Heart right ventricle (tissue), 16 donors: ENCODE measurements at places on chromosomes 5 and 9.

GRCh38 chr9:75715360-75715759 is 175.1 kb upstream of the PCSK5 start:
- DNase-seq, result no peak

- DNase-seq, result no peak
Observed at GRCh38 chr9:120815075-120815474, 21.9 kb upstream of the FBXW2 start.

GRCh38 chr5:51387884-51388275 is 4.6 kb downstream of the ISL1 start:
- no peak for DNase-seq

DNA sequence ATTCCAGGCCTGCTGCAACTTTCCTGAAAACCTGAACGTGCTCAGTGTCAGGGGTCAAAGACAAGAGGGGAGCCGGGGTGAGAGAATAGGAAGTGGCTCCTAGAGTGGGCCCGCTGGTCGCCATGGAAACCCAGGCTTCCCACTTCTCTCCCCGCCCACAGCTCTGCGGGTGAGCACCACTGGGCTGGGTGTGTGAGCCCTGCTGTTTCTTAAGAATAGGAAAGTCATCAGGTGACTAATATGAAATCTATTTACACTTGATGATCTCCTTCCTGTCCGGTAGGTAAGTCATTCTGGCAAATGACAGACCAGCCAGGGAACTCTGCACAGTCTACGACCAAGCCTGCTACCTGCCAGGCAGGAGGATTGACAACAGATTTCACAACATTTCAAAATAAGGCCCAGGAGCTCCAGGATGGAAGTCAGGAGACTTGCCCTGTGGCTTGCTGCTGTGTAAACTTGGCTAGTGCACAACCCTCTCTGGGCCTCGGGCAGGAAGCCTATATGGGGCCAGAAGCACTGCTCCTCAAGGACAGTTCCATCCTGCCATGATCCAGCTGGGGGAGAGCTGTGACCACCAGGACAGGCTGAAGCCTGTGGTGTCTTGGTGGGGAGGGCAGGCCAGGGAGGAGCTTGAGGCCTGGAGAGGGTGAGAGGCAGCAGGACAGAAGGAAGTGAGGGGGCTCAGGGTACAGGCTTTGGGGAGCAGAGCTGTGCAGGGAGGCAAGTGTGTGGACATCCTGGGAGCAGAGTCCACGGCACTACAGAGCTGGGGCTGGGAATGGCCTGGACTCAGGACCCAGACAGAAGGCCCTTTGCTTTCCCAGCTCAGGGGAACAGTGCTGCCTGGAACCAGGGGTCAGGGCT is 60.6 kb downstream of the SHB start:
- DNase-seq, result no peak

DNA sequence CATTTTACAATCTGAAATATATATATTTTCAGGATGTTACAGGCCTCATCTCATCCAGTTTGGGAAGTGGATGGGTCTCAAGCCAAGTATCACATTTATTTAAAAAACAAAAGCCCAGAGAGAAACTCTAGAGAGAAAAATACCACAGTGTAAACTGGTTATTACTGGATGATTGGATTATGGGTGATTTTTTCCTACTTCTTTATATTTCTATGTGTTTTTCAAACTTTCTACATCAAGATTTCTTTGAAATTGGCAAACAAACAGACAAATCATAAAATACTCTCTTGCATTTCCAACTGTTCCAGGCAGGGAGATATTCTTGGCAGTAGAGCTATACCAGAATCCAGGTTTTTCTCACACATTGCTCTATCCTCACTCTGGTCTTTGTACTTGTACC is 116.0 kb upstream of the SMIM23 start:
- DNase-seq, result no peak

DNA sequence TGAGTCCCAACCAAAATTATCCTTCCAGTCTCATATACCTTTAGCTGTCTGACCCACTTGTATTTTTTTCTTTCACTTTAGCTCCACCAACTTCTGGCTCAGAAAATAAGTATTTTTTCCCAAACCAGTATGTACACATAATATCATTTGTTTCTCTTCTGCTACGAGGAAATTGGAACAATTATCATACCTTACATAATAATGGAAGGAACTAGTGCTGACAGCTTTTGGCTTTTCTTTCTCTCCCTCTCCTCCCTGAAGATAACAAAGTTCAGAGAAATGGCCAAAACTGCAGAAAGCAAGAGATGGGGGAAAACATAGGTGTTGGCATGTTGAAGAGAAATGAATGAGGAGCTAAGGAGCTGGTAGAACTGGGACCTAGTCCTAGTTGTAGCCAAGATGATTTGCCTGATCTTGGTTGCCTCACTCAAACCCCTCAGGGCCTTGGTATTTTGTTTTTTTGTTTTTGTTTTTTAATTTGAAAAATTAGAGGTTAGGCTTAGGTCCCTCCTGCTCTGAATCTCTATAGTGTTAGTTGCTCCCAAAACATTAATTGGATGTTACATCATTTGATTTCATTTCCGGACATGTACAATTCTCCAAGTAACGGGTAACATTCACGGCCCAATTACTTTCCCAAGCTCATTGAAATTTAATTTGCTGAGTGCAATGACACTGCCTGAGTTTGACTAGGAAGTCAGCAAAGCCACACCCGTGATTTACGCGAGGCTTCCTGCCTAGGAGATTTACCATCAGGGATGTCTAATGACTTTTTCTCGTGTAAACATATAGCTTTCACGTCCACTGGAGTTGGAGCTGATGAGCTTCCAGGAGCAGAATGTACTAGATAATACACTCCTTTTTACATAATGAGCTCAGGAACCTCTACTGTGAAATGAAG is 291.6 kb downstream of the TLE1 start:
- DNase-seq, result no peak

DNA sequence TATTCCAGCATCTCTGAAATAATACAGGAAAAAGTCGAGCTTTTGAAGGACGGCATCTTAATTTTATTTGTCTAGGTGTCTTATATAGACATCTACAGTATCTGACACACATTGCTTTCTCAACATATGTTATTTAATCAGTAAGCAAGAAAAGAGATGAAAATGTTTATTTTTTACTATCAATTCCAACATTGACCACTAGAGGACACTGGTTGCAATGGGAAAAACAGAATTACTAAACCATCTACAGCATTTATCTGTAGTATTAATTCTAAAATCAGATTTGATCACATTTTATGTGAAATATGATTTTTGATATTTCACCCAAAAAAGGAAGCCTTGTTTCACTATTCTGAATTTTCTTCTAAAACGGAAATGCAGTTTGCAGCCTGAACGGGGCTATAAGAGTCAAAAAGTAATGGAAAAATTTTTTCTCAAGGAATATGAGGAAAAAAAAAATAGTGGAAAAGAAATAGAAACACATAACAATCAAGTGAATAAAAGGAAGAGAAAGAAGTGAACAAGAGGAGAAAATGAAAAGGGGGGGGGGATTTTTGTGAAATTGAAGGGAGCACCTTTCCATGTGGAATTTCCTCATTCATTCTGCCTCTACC is 98.6 kb downstream of the OSTF1 start:
- DNase-seq, result no peak

DNA sequence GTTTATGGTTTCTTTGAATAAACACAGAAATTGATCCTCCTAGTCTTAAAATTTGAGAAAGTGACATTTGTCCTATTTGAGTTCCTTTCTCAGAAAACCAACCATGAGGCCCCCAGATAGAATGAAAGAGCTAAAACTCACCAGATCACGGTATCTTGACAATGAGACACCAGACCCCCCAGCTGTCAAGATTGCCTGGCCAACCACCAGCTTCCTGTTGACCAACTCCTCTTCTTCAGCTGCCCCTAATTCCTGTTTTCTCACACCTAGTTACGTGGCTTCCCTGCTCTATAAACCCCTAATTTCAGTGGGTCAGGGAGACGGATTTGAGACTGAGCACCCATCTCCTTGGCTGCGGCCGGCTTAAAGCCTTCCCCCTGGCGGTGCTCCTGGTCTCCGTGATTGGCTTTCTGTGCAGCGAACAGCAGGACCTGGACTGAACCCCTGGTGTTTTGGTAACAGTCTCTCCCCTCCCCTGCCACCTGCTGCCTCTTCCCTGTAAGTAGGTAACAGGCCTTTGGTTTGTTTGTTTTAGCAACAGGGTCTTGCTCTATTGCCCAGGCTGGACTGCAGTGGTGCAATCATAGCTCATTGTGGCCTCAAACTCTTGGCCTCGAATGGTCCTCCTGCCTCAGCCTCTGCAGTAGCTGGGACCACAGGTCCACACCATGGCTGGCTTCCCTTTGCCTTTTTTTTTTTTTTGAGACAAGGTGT is 4.8 kb upstream of the ENTPD2 start:
- DNase-seq, result no peak

- no peak for DNase-seq
Observed at GRCh38 chr9:124973807-124974206, 32.9 kb upstream of the GOLGA1 start.

DNA sequence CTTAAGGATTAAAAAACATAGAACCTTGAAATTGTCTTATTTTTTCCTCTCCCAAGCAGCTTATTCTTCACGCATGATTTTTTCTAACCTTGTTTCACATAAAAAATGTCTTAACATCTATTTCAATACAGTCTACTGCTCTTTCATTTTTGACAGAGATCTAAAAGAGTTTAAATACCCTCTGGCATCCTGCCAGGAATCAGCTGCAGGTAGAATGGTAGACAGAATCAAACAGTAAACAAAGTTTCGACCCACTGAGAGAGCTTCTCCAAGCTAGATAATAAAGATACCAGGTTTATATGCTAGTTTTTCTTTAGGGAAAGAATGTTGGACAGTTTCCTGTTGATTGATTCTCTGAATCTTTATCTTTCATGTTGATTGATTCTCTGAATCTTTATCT is 555.8 kb upstream of the CDH9 start:
- no peak for DNase-seq

- no peak for DNase-seq
Observed at GRCh38 chr9:95092262-95093072, 225.0 kb downstream of the FANCC start.

DNA sequence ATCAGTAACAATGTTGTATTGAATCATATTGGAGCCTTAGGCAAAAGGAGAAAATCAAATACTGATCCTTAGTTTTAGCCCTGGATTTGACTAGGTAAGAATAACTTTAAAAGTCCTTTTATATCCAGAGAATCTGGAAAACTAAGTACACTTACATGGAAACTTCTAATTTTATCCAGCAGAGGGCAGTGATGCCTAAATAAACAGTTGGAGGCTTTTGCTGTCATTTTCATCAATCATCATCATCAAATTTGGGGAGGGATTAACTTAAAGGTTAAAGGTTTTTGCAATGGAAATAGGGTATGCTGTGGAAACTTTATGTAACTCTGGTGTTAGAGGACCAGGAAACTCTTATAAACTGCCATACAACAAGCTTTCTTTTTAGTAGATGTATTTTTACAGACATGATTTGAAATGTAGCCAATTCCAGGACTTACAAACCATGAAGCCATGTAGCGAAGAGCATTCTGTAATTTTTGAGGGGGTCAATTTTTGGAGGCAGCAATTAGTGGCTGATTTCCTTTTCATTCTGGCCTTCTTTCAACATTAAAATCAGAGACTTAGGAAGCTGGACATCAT is 112.7 kb downstream of the OSTF1 start:
- DNase-seq, result no peak

DNA sequence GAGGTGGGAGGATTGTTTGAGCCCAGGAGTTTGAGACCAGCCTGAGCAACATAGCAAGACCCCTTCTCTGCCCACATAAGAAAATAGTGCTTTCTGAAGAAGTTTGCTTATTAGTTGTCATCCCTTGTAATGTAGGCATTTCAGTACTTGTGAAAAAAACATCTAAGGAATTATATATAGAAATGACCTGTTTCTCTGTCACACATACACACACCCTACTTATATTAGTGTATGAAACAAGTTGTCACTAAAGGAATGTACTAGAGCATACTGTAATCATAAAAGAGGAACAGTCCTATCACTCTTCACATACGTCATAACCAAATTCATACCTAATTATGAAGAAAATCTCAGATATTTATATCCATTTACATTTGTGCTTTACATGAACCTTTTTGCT is 122.0 kb downstream of the NIPBL start:
- DNase-seq, result no peak

DNA sequence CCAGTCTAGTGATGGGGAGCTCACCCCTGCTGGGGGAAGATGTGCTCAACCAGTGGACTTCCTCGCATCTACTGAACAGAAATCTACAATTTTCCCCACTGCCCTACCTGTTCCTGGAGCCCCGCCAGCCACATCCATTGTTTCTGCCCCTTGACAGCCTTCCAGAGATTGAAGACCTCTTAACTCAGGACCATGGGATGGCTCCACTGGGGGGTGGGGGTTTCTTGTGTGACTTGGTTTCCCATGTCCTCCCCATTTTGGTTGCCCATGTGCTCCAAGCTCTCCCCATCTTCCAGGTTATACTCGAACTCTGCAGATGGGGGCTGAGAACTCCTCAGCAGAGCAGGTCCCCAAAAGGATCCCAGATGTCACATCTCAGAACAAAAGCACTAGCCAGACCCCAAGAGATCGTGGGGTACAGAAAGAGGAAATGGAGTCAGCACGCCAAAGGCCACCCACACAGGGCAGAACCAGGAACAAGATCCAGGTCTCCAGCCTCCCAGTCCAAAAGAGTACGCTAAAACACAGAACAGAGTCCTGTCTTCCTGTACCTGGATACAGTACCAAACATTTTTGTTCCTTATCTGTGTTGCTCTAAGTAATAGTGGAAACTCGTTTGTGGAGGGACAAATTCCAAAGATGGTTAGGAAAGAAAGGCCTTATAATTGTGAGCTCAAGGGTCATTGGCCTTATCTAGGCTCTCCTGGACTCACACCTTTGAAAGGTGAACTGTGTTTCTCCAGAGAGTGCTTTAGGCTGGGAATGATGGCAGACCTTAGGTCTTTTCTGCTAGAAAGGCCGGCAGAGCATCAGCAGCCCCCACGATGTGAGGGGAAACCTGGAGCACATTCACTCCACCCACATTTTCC is 15.8 kb downstream of the CORO2A start:
- DNase-seq, result no peak

DNA sequence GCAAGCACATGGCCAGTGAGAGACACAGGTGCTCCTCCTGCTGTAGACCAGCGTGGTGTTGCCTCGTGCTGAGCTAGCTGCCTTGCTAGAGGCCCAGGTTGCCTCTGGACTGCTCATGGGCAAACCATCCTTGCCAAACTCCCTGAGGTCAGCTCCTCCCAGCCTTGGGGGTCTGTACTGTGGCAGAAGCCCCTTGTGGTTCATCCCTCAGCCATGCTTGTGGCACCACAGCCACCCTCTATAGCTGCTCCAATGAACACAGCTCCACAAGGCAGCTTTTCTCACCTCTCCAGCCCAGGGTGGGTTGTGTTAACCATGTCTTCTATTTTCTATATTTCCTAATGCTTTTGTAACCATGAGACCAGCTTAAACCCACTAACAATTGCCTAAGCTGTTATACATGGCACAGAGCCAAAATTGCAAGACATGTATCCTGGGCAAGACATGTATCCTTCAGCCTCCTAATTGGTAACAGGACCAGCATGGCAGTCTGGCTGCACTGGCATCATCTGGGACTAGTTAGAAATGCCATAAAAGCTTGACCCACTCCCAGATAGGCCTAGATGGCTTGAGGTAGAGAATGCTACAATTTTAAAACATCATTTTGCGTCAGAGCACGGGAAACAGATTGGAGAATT is 183.1 kb upstream of the S1PR3 start:
- DNase-seq, result no peak
